ENCODE measurements at places on chromosomes 12 and 14. TPM values are rescaled to one million over a fixed set of nuclear protein-coding genes. Genes with fewer than 3 reads are reported as not detected.
A peak's percentile ranks its signal among the peaks of the same experiment; 100 is the strongest.

- H3K4me3 ChIP-seq, result peak overlapping the region; percentile 82
- peaks cover 86% of the 10 kb centered on the region for H3K4me1 ChIP-seq
- no peaks in the 10 kb centered on the region for H3K27me3 ChIP-seq
- H3K36me3 ChIP-seq, result peaks cover 92% of the 10 kb centered on the region
- DNase-seq, result no peak
- H3K27ac ChIP-seq, result peak overlapping the region; percentile 95
Observed at GRCh38 chr14:22535126-22535525, 53.9 kb downstream of the DAD1 start.

DNA sequence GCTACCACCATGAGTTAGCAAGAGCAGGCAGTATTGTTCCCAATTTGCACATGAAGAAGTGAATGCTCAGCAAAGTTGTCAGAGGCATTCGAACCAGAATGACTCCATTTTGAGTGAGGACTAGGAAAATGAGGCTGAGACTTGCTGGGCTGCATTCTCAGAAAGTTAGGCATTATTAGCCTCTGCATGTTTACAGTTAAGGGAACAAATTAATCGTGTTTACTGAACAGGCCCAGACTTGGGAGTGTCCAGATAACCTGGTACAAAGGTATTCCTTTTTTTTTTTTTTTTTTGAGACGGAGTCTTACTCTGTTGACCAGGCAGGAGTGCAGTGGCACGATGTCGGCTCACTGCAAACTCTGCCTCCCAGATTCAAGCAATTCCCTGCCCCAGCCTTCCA is 22.5 kb upstream of the VWF start:
- H3K36me3 ChIP-seq, result no peaks in the 10 kb centered on the region
- peaks cover 23% of the 10 kb centered on the region for H3K4me1 ChIP-seq
- H3K27ac ChIP-seq, result no peak overlapping the region
- no peaks in the 10 kb centered on the region for H3K27me3 ChIP-seq
- no peak for DNase-seq

- H3K4me3 ChIP-seq, result no peak overlapping the region
- no peaks in the 10 kb centered on the region for H3K27me3 ChIP-seq
- DNase-seq, result no peak
Observed at GRCh38 chr12:88716240-88716639, 136.0 kb upstream of the KITLG start.

DNA sequence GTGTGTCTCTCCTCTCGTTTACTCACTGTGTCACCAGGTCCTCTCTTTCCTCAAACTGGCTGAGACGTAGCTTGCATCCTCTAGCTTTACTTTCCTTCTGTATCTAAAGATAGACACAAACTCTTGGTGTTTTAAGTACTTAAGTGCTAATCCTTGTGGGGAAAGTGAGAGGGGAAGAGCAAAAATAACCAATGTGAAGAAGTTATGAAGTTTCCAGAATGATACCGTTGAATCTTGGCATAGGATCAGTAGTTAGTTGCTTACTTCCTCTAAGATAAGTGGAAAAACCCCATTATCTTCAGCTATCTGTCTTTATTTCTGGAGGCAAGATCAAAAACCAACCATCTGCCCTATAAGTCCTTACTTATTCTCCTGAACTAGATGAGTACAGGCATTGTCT is 10.6 kb downstream of the FAR2 start:
- H3K4me3 ChIP-seq, result no peak overlapping the region
- H3K4me1 ChIP-seq, result peaks cover 18% of the 10 kb centered on the region
- peaks cover 14% of the 10 kb centered on the region for H3K36me3 ChIP-seq
- no peak for DNase-seq
- no peak overlapping the region for H3K27ac ChIP-seq
- peaks cover 3% of the 10 kb centered on the region for H3K27me3 ChIP-seq

DNA sequence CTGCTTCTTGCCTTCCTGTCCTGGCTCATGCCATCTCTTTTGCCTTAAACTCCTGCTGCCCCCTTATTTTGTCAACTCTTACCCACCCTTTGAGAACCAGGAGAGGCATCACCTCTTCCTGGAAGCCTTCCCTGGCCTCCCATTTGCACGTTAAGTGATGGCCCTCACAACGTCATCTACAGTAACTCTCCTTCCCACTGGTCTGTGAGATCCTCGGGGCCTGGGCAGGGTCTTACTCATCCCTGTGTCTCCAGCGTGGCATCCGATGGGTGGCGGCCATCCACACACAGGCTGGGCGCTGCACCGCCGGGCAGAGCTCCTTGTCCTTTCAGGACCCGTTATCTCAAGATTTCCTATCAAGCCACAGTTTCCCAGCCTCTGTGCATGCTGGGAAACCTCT is 16.8 kb upstream of the CACNA2D4 start:
- H3K27me3 ChIP-seq, result no peaks in the 10 kb centered on the region
- no peaks in the 10 kb centered on the region for H3K36me3 ChIP-seq
- no peak for DNase-seq
- peaks cover 3% of the 10 kb centered on the region for H3K4me1 ChIP-seq
- no peak overlapping the region for H3K27ac ChIP-seq

TMEM233 gene
- not detected for total RNA-seq

PTPRR gene
- not detected for total RNA-seq

OTOGL gene
- not detected for total RNA-seq
